ENCODE measurements at places on chromosomes 16 and 17. TPM values are rescaled to one million over a fixed set of nuclear protein-coding genes. Genes with fewer than 3 reads are reported as not detected.

The GRB7 gene
- 6.9 TPM for total RNA-seq

The TPSG1 gene
- total RNA-seq, result 0.13 TPM

The HOXB8 gene
- total RNA-seq, result 7.2 TPM

The TNFRSF13B gene
- total RNA-seq, result not detected

The TPPP3 gene
- total RNA-seq, result 10.8 TPM

The KRTAP2-2 gene
- not detected for total RNA-seq

The GCGR gene
- total RNA-seq, result 0.18 TPM

The C17orf67 gene
- 2.2 TPM for total RNA-seq

The CHD9NB gene
- 1.4 TPM for total RNA-seq

The RNF222 gene
- not detected for total RNA-seq

The TMEM107 gene
- total RNA-seq, result 23.4 TPM

The USH1G gene
- total RNA-seq, result 0.10 TPM

The ALOX15 gene
- 0.20 TPM for total RNA-seq

The DBNDD1 gene
- total RNA-seq, result 61.0 TPM

Measured in A549 treated with CORT108297 at 1 μM for 4 hours (cell line).